Thoracic aorta (tissue), 2 donors: ENCODE measurements at places on chromosomes 2 and 18. TPM values are rescaled to one million over a fixed set of nuclear protein-coding genes. Genes with fewer than 3 reads are reported as not detected.

DNA sequence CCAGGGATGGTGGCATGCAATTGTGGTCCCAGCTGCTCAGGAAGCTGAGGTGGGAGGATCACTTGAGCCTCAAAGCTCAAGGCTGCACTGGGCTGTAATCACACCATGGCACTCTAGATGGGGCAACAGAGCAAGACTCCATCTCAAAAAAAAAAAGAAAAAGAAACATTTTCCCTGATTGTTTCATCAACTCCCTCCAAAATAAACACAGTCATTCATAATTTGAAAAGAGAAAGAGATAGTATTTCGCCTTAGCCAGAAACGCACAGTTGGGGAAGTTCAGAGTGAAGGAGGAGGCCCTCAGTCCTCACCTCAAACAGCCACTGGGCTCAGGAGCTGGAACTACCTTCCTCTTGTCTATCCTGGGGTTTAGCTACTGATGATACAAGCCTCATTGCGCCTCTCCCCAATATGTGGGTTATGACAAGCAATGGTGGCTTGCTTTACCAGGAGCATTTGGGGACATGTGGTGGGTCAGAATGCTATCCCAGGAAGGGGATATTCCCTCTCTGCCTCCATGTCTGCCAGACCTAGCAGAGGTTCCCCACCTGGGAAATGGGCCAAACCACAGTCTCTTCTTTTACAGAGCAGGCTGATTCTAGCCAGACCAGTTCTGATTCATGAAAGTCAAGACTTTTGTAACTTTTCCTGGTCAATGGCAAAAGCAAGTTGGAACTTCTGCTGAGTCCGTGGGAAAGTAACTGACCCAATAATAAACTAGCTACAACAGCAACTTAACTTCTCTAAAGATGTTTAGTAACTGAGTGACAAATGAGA is 22.2 kb upstream of the TMEM87B start:
- H3K4me3 ChIP-seq, result no peak overlapping the region
- no peak for DNase-seq
- no peaks in the 10 kb centered on the region for H3K27me3 ChIP-seq

Gene DLGAP1
- 19.0 TPM for total RNA-seq

Gene LOXL3
- total RNA-seq, result 16.6 TPM

DNA sequence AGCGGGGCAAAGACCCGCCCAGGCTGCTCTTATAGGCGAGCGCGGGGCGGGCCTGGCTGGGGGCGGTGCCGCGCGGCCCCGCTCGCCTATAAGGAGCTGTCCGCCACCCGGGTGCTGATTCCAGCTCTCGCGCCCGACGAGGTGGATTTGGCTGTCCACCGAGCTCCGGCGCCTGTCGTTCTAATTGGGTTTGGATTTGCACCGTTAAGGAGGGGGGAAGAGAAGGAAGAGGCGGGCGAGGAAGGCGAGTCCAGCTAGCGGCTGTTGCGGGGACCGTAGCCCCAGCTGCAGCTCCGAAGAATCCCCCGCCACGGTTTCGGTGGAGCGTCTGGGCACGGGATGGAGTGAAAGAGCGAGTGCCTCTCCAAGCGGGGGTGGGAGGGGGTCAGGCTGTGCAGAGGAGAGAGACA is at the start of gene CNTNAP5:
TSS of gene CNTNAP5 (plus strand) at position 117 of the 410 bp plus-strand sequence. CDS start 364 bp downstream, outside the sequence.
- no peak for DNase-seq
- no peak within 1 kb of the TSS for H3K27ac ChIP-seq
- H3K36me3 ChIP-seq, result no peaks in the 10 kb centered on the region
- H3K4me1 ChIP-seq, result no peaks in the 10 kb centered on the region
- H3K4me3 ChIP-seq, result peak within 1 kb of the TSS; percentile 17
- H3K27me3 ChIP-seq, result no peaks in the 10 kb centered on the region

DNA sequence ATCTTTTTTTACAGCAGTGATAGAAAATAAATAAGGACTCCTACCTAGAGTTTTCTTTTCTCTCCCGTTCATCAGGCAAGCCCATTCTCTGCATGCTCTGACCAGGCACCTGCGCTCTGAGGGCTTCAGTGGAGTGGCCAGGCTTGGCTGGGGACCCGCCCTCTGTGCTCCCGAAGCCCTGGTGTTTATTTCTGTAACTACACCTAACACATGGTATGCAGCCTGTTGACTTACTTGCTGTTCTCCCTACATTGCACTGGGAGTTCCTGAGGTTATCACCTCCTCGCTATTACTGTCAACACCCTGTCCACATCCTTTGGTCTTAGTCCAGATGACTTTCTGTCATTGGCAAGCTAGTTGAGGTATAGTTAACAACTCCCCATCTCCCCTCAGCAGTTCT is 317.7 kb downstream of the LPIN1 start:
- H3K27me3 ChIP-seq, result no peaks in the 10 kb centered on the region
- H3K36me3 ChIP-seq, result no peaks in the 10 kb centered on the region
- no peak for DNase-seq
- peaks cover 19% of the 10 kb centered on the region for H3K4me1 ChIP-seq

DNA sequence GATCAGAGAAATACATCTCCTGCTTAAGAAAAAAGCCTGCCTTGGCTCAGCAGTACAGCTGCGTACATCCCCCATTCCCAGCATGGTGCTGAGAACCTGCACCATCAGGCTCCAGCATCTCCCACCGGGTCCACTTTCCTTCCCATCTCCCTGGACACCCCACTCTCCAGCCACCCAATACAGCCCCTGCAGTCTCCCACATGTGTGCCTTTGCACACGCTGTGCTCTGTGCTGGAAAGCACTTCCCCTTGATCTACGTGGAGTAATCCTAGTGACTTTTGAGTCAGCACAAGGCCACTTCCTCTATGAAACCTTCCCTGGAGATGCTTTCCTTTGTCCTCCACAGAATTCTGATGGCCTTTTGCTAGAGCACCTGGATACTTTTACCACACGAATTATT is 17.0 kb downstream of the STAT1 start:
- DNase-seq, result no peak
- no peaks in the 10 kb centered on the region for H3K4me1 ChIP-seq
- H3K36me3 ChIP-seq, result peaks cover 52% of the 10 kb centered on the region
- H3K27me3 ChIP-seq, result no peaks in the 10 kb centered on the region

DNA sequence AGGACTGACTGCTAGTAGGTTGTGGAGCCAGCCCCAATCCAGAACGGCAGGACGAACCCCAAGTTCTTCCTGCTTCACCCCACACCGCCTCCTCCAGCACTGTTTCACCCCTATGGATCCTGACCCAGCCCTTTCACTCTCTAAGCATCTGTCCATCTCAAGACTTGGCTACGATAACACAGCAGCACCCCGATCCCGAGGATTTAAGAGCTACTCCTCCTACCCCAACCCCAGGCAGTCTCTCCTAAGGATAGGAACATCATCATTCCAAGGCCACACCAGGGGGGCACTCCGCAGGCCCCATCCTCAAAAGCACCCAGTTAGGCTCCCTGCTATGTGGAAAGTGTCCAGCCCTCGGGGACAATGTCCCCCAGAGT is 645 bp downstream of the KCTD18 start:
- no peak for DNase-seq
- H3K36me3 ChIP-seq, result no peaks in the 10 kb centered on the region
- peaks cover 16% of the 10 kb centered on the region for H3K4me1 ChIP-seq
- no peaks in the 10 kb centered on the region for H3K27me3 ChIP-seq
- H3K27ac ChIP-seq, result peak overlapping the region; percentile 78

Gene PAX8
- 2.4 TPM for total RNA-seq

GRCh38 chr2:140975237-140975636 is 1155.6 kb downstream of the LRP1B start:
- H3K27me3 ChIP-seq, result no peaks in the 10 kb centered on the region
- H3K27ac ChIP-seq, result no peak overlapping the region
- H3K4me3 ChIP-seq, result no peak overlapping the region
- no peaks in the 10 kb centered on the region for H3K36me3 ChIP-seq
- H3K4me1 ChIP-seq, result no peaks in the 10 kb centered on the region
- DNase-seq, result no peak

DNA sequence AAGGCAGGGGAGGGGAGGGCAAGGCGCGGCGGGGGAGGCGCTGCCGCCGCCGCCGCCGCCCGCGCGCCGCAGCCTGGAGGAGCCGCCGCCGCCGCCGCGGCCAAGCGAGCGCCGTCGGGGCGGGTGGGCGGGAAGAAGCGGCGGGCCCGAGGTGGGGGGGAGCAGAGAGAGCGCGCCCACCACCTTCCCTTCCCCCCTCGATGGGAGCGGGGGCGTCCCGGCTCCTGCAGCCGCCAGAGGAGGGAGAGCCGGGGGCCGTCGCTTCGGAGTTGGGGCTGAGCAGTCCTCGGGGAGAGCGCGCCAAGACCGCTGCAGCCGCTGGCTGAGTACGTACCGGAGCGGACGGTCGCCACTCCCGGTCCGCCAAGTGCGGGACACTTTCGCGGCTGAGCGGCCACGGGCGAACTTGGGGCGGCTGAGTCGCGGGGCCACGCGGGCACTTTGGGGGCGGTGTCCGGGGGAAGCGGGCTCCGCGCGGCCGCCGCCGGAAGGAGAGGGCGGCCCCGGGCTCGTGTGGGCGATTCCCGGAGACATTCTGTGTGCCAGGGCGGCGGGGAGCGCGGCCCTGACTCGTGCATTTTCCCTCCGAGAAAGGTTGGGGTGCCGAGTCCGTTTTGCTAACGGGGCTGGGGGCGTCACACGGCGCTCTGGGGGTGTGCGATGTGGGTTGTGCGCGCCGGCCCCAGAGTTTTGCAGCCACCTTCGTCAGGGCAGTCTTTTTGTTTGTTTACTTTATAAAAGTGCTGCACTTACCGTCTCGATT is at the start of gene NAB1:
TSS of gene NAB1 (plus strand) at position 49 of the 763 bp plus-strand sequence. CDS start 10,094 bp downstream, outside the sequence.
- peaks cover 19% of the 10 kb centered on the region for H3K4me1 ChIP-seq
- peak within 1 kb of the TSS; percentile 85 for H3K27ac ChIP-seq
- H3K4me3 ChIP-seq, result peak within 1 kb of the TSS; percentile 92
- no peaks in the 10 kb centered on the region for H3K36me3 ChIP-seq
- peak; percentile 17 for DNase-seq
- no peaks in the 10 kb centered on the region for H3K27me3 ChIP-seq

Gene FABP1
- not detected for total RNA-seq

GRCh38 chr18:475202-476031 is 25.1 kb downstream of the COLEC12 start:
- DNase-seq, result no peak
- no peaks in the 10 kb centered on the region for H3K36me3 ChIP-seq
- peak overlapping the region; percentile 48 for H3K4me3 ChIP-seq
- no peaks in the 10 kb centered on the region for H3K27me3 ChIP-seq

Gene LYG1
- total RNA-seq, result 5.8 TPM

DNA sequence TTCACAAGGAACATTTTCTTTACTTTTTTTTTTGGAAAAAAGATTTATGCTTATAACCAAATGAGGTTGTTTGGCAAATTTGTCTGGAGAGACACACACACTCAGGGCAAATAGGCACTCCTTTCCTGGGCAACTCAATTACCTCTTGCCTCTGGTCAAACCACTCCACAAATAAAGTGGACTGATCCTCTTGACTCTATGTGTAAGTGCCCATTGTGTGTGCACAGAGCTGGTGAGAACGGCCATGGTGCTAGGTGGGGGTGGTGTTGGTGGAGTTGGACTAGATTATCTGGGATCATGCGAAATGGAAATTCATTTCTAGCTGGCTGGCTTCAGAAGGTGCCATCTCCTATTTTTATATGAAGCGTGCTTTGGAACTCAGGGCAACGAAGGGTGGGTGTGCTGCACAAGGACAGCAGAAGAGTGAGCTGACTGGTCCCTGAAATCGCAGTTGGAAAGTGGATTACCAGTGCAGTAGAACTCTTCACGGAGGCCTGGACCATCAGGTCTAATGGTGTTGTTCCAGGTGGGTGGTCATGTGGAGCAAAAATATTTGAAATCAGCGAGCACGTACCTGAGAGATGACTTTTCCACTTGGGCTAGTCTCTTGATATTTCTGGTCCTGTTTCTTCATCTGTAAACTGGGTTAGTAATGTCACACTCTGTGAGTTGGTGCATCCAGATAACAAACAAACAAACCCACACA is 149.9 kb downstream of the RPIA start:
- H3K4me1 ChIP-seq, result no peaks in the 10 kb centered on the region
- H3K27me3 ChIP-seq, result no peaks in the 10 kb centered on the region
- no peak for DNase-seq
- H3K4me3 ChIP-seq, result no peak overlapping the region
- H3K27ac ChIP-seq, result no peak overlapping the region

DNA sequence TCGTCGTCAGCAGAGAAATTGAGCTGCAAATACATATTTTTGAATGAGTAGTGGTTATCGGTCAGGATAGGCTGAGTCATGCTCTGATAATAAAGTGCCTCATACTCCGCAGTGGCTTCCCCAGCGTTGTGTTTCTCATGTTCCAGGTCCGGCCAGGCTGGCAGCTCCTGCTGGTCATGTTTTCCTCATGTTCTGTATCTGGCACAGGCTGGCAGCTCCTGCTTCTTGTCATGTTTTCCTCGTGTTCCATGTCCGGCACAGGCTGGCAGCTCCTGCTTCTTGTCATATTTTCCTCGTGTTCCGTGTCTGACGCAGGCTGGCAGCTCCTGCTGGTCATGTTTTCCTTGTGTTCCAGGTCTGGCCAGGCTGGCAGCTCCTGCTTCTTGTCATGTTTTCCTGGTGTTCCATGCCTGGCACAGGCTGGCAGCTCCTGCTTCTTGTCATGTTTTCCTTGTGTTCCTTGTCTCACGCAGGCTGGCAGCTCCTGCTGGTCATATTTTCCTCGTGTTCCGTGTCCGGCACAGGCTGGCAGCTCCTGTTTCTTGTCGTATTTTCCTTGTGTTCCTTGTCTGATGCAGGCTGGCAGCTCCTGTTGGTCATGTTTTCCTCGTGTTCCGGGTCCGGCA is 148.9 kb downstream of the ATP9B start:
- no peaks in the 10 kb centered on the region for H3K36me3 ChIP-seq
- no peaks in the 10 kb centered on the region for H3K4me1 ChIP-seq
- peak overlapping the region; percentile 62 for H3K27ac ChIP-seq
- DNase-seq, result no peak

DNA sequence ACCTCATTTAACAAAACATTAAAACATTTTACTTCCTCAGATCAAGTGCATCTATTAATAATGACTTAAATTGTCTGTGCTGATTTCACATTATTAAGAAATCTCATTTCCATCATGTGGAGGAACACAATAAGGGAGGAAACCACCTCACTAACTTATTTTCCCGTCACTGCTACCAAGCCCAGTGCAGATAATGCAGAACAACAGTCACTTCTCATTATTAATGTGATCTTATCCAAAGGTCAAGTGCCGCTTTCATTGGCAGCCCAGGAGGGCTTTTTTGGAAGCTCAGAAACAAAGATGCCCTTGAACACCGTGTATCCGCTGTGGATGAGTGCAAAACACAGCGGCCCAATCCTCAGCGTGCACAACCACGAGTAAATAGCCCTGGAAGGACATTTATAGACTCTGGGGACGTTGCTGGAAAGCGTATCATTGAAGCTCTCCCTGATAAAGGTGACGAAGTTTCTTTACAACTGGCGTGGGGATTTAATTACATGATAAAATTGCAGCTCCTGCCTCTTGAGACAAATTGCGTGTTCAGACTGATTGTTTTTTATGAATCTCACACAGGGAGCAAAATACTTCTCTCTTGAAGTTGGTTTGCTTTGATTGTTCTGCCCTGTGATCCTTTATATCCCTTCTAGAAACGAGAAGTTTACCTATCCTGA is 13.2 kb downstream of the ASB18 start:
- no peaks in the 10 kb centered on the region for H3K36me3 ChIP-seq
- H3K27me3 ChIP-seq, result no peaks in the 10 kb centered on the region
- no peaks in the 10 kb centered on the region for H3K4me1 ChIP-seq
- no peak overlapping the region for H3K4me3 ChIP-seq

Gene PXDN
- total RNA-seq, result 114 TPM
